ENCODE measurements at places on chromosomes 11 and 22.

DNA sequence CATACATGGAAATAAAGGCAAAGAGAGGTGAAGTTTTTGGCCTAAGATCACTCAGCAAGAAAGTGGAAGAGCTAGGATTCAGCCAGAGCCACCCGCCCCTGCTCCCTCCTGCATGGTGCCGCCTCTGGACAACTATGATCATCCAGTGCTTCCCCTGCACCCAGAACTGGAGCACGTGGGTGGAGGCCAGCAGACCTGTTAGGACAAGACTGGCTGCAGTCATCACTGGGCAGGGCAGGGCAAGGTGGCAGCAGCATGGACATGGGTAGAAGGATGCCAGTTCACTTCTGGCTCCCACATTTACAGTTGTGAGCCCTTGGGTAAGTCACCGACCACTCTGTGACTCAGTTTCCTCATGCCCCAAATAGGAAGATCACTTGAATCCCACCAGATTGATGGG lies 131.0 kb downstream of the FBXO7 start:
- no peak for DNase-seq

DNA sequence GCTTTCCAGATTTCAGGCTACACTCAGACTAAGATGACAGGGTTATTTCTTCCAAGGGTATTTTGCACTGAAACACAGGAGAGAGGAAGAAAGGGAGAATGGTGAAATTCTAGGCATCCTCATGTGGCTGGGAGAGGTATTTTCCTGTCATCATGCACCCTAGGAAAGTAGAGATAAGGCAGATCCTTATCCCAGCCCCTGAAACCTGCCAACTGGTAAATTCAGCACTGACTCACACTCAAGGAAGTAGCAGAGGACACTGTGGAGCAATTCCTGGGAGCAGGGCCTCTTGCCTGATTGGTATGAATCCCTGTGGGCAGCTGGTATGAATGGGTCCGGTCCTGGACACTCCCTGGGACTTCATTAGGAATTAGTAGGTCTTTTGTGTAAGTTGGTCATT lies 37.6 kb upstream of the SLC5A1 start:
- DNase-seq = no peak

DNA sequence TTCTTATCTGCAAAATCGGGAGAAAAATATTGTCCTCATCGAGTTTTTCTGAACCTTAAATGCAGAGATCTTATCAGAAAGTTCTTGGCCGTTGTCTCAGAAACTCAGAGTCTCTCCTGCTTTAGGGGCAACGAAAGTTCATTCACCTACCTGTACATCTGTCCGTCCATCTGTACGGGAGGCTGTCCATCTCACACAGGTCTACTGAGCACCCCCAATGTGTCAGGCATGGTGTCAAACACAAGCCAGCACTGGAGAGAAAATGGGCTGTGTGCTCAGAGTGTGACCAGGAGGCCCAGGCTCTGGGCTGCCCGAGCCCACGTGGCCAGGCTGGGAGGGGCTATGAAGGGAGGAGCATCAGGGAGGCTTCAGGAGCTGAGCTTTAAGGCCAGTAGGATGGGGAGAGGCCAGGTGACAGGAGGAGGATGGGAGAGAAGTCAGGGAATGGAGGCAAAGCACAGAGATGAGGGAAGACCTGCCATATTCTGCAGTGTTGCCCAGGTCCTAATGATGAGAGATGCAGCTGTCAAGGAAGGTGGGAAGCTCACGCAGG lies 62.4 kb upstream of the MYEOV start:
- no peak for DNase-seq

- DNase-seq = no peak
Measured at GRCh38 chr11:109130910-109131309, 291.1 kb upstream of the C11orf87 start.

DNA sequence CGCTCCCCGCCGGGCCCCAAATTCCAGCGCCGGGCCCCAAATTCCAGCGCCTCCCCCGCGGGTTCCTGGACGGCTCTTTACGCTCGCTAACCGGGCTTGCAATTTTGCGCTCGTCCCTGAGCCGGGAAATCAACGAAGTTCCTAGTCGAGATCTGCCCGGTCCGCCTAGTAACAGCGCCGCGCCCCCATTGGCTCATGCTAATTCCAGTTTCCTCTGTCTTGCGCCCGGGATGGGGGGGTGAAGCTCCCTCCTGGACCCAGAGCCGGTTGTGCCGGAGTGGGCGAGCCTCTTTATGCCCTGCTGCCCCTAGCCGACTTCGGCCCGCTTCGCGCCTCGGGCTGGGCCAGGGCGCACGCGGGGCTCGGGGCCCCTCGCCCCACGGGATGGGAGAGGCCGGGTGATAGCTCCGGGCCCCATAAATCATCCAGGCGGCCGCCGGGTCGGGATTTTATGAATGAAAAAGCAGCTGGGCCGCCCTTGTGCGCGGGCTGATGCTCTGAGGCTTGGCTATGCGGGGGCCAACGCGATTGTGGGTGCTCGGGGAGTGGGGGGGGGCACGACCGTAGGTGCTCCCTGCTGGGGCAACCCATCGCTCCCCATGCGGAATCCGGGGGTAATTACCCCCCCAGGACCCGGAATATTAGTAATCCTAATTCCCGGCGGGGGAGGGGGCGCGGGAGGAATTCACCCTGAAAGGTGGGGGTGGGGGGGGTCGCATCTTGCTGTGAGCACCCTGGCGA lies 1.8 kb upstream of the CCND1 start:
- DNase-seq = peak; percentile 40

GRCh38 chr11:66958956-66959274 lies 732 bp upstream of the PC start:
- no peak for DNase-seq

DNA sequence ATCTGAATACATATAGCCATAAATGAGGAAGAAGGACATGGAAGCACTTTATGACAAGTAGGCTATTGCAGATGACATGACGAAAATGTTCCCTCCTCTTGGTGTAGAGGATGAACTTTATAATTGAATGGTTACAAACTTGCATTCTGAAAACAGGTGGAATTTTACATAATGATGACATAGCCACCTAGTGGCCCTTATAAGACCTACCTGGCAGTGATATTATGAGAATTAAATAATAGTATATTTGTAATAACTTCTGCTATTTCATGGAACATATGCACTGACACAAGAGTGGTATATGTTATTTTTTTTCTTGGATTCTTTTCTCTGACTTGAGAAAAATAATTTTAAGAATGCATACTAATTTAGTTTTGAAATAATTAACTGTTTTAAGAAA lies 22.9 kb downstream of the TRIM22 start:
- no peak for DNase-seq

GRCh38 chr11:121777056-121777455 lies 324.3 kb upstream of the SORL1-AS1 start:
- DNase-seq = no peak

GRCh38 chr11:78354408-78355308 lies 63.0 kb downstream of the GAB2 start:
- no peak for DNase-seq

DNA sequence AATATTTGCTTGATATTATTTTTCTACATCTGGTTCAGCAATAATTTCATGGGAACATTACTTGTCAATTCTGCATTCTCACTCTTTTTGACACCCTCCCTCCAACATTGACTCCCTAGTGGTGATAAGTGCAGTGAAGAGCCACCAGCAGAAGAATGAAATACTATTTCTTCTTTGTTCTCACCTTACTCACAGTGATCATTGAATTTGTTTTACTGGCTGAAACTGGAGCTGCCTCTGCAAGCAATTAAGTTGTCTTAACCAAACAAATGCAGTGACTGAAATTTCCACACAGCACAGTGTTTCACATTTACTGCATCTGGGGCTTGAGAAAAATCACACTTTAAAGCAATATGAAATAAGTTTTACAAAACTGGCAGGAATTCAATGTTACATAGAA lies 189.8 kb downstream of the JRKL start:
- no peak for DNase-seq

DNA sequence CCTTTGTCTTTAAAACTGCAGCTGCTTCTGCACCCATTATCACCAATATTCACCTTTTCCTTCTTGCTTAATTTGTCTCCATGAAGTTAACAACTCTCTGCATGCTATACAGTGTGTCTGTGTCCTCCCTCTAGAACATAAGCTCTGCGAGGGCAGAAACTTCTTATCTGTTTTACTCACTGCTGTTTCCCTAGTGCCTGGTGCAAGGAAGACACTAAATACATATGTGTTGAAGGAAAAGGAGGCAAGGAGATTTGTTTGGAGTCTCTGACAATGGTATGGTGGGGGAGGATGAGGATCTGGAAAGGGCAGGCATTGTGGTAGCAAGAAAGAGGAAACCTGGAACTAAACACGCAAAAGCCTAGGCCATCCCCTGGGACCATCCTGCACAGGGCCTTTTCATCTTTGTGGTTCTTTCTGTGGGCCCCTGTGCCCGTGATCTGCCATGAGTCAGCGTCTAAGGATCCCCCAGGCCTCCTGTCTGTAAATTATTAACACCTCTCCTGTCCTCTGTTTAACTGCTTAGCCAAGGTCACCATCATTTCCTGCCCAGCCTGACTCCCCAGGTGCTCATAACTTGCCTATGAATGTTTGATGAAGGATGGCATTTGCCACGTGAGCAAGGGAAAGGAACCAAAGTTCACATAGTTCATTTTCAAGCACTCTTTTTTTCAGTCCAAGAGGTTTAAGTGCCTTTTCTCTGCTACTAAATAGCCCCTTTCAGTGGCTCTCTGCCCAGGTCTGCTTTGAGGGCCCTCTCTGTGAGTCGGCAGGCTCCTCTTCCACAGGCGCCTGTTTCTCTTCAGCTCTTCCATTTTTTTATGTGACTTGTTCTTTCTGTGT lies 131.1 kb downstream of the RASSF10 start:
- no peak for DNase-seq

DNA sequence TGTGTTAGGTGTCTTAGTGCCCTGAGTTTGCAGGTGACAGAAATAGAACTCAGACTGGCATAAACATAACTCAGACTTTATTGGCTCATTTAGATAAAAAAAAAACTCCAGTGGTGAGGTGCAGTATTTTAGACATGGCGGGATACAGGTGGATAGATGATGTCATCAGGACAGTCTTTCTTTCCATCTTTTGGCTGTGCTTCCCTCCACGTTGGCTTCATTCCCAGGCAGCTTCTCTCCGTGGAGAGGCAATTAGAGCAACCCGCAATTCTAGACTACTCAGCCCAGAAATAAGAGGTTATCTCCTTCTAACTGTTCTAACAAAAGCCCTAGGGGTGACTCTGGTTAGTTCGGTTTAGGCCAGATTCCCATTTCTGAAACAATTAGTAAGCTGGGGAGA lies 40.5 kb downstream of the NCAM1 start:
- DNase-seq = no peak

DNA sequence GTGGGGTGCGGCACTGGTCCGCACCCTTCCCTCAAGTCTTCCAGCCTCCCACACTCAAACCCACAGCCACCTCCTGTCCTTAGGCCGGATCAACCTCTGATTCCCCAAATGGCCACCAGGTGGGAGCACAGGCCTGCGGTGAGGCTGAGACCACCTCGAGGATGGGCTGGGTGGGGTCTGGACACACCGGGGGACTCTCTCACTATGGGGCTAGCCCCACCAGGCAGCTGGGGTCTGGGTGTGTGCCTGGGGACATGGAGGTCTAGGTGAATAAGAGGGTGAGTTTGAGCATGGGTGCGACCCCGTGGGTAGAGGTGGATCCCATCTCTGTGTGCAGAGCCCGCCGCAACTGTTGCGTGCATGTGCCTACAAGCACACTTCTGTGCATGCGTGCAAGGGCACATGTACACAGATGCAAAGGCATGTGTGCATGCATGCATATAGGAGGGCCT lies 32.6 kb downstream of the MYO18B start:
- DNase-seq = peak; percentile 14

- no peak for DNase-seq
Measured at GRCh38 chr22:42937164-42937843, 77.6 kb downstream of the PACSIN2 start.

GRCh38 chr22:24925586-24926427 lies 20.7 kb downstream of the LHFPL7 start:
- no peak for DNase-seq

DNA sequence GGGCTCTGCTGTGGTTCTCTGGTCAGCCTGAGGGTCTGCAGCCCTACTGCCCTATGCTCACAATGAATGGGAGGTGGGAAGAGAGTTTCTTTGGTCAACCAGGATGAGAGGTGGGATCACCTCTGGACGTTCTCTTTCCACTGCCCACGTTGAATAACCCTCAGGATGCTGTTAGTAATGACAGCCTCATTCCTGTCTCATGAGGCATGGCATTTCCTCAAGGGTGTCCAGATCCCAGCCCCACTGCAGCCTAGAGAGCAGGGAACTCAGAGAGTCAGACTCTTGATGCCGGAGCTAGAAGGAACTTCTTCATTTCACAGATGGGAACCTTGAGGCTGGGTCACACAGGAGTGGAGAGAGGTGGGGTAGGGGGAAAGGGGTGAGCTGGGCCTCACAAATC lies 196.0 kb downstream of the CEP164 start:
- DNase-seq = no peak

DNA sequence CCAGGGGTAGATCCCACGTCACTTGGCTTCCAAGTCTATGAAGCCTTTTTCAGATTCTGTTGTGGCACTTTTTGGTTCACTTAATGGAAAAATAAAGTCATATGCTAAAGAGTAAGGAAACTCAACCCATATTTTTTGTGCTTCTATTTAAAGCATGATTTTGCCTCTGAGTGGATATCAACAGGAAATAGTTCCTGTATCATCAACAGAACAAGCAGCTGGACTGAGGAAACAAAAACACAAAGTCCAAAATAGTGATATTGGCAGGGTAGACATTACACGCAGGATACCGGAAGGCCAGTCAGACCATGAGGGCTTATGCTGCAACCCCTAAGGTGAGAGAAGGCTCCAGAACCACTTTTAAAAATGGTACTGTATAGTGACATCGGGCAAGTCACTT lies 248.3 kb upstream of the ANO5 start:
- no peak for DNase-seq

All from C1 segment of cervical spinal cord (tissue), 14 donors.